ENCODE measurements at places on chromosomes 2 and 18.
A peak's percentile ranks its signal among the peaks of the same experiment; 100 is the strongest.

GRCh38 chr2:85162746-85163301, 29.6 kb downstream of the TCF7L1 start:
- DNase-seq: no peak

- no peak for DNase-seq
These were observed 110.7 kb downstream of the COLEC12 start for GRCh38 chr18:389658-390357.

GRCh38 chr2:193537531-193537930, 1342.8 kb upstream of the TMEFF2 start:
- no peak for DNase-seq

DNA sequence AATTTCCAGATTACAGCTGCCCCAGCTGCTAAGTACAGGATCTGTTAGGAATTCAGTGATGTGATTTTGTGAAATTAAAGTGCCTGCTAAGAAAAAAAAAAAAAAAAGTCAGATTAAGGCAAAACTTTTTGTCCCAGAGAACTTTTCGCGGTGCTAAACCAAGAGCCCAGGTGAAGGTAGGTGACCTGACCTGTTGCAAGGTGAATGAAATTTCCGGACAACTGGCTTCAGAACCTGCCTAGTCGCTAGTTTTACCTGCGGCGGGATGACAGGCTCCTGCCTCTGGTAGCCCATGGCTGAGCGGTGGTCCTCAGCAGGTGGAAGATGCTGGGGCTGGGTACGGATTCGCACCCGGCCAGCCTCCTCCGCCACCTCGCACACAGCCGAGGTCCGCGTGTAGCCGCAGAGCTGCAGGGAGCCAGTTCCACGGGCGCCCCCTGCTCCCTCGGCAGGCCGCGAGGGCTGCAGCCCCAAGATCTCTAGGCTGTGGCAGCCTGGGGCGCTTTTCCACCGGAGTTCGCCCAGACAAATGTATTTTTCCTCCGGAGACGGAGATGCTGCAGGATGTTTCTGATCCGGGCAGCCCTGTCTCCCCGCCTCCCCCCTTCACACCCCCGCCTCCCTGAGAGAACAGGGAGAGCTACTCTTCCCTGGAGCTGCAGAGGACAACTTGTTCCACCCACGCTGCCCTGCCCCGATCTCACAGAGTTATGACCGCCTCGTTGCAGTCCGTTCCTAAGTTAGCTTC, at the start of gene SLC38A11:
Gene SLC38A11, minus strand, starts transcription at position 572 of the 748 bp plus-strand sequence. Its CDS starts 278 bp downstream, at position 294.
- DNase-seq: no peak

DNA sequence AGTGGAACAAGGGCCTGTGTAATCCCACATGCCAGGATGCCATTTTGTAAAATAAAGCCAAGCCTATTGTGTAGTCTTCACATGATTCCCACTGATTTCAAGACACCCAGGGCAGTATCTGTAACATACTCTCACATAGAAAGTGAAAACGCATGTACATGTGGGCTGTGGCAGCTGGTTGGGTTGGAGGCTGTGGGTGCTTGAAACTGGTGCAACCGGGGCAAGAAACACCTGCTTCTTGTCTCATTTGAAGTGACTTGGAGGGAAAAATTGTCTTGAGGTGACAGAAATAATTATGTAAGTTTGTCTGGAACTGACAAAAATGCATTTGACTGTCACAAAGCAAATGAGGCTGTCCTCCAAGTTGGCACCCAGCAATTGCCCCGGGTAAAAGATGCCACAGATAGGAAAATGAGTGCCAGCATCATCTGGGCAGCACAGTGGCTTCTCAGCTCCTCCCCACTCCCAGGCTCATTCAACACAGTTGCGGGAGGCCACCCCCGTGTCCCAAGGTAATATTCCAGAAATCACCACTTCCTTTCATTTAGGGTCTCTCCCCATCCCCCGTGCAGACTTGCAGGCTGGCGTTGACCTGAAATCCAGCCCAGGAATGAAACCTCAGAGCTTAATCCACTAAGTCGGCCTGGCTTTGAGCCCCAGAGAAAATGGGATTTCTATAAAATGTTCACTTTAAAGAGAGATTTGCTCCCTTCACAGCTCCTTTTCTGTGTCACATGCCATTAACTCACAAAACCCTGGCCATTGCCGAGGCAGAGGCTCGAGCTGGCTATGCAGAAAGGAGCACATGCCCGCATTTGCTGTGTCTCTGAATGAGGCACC, 293.9 kb upstream of the PARD3B start:
- no peak for DNase-seq

GRCh38 chr2:85250045-85250444, 77.7 kb downstream of the TGOLN2 start:
- no peak for DNase-seq

- DNase-seq: no peak
These were observed 68.1 kb downstream of the EN1 start for GRCh38 chr2:118779362-118779761.

GRCh38 chr18:52970686-52971085, 630.7 kb downstream of the DCC start:
- DNase-seq: no peak

- DNase-seq: no peak
These were observed 2.1 kb downstream of the DOCK10 start for GRCh38 chr2:225040142-225040541.

GRCh38 chr18:37764541-37765288, 199.1 kb upstream of the CELF4 start:
- DNase-seq: no peak

DNA sequence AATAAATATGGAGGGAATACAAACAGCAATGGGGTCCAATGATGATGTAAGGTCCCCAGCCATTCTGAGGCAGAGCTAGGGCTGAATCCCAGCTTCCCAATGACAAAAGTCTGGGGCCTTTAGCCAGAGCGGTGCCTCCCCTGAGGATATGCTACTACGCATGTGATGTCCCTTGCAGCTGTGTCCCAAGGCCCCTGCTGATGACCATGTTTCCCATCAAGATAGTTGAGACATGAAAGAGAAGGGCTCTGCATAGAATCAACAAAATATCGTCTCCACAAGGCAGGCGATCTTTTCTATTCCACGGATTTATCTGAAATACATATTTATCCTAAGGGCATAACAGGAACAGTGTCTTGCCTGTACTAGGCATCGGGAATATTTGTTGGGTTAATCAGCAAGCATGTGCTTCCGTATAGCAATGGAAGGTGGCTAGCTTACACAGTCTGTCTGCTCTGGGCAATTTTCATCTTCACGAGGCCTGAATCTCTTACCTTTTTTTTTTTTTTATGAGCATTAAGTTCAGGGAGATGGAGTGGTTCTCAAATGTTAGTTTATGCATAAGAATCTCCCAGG, 284.6 kb downstream of the CNTNAP5 start:
- no peak for DNase-seq

- DNase-seq: no peak
These were observed 30.6 kb downstream of the CFAP221 start for GRCh38 chr2:119574864-119575263.

DNA sequence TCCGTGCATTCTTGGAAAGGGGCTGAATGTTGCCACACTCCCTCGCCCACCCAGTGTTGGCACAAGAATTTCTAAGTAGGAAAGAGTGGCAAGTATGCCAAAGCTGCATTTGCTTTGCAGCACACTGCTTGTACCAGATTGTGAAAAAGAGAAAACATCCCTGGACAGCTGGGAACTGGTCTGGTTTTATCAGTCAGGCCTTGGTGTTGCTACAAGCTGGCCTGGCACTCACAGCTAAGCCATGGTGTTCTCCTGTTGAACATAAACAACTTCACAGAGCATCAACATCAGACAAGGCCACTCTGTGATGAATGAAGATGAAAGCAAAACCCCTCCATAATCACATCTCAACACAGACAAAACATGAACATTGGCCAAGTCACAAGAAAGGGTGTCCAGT, 4.2 kb upstream of the TRABD2A start:
- no peak for DNase-seq

GRCh38 chr2:204328373-204328772, 216.9 kb upstream of the PARD3B start:
- no peak for DNase-seq

DNA sequence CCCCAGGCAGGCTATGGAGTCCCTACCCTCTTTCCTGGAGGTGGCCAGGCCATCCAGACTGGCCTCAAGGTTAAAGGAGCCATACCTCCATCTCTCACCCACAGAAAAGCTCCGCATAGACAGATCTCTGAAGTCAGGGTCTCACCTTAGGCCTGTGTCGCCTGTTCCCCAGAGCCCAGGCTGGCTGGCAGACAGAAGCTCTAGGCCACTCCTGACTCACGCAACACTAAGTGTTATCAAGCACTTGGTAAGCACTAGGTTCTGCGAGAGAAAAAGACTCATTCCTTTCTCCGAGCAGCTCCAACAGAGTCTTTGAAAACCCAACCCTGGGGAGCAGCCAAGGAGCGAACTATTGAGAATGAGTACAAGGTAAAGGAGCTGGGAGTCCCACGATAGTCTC, 6.1 kb downstream of the SMAD7 start:
- no peak for DNase-seq

- no peak for DNase-seq
These were observed 456.3 kb downstream of the DLGAP1 start for GRCh38 chr18:3998698-3999333.

GRCh38 chr2:129805899-129806298, 173.6 kb upstream of the RAB6C start:
- DNase-seq: no peak

- DNase-seq: no peak
These were observed 344.2 kb downstream of the LPIN1 start for GRCh38 chr2:12090590-12090989.

GRCh38 chr2:106296182-106296815, 102.2 kb upstream of the UXS1 start:
- DNase-seq: no peak

DNA sequence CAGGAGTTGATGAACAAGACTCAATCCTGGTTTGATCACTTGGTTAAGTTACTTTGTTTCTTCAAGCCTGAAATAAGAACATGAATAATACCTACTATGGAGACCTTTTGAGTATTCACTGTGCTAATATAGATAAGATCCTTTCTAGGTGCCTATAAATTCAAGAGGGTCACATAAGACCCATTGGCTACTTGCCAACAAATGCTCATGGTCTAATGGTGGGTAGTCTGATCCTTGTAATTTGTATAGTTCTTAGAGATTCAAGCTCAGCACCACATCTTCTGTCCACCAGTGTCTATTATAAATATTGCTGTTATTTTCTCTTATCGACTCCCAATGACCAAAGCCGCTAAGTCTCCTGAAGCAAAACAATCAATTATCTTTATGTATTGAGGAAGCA, 27.4 kb upstream of the ACSL3 start:
- no peak for DNase-seq

GRCh38 chr2:117087535-117088291, 726.8 kb upstream of the DDX18 start:
- peak; percentile 32 for DNase-seq

DNA sequence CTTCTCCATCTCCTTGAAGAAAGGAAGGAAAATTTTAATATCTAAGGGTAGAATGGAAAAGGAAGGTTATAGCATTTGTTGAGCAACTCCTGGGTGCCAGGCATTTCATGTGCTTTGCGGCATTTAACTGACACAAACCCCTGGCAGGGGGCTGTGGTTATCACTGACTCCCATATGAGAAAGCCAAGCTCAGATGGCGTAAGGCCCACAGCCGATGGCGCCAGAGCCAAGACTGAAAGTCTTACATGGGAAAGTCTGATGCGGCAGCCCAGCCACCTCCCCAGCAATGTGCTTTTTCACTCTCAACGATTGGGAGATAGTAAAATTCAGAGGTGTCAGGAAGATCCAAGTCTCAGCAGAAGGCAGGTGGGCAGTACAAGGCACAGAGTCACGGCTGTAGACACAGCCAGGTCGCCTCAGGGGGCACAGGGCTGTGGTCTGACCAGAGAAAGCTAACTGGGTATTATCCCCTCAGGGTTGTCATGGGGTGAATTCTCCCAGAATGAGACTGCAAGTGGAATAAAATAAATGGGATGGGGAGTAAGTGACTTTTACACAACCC, 324.2 kb upstream of the NCKAP5 start:
- DNase-seq: no peak

- no peak for DNase-seq
These were observed 99.3 kb downstream of the MAP2 start for GRCh38 chr2:209523041-209523740.

GRCh38 chr18:47265197-47265596, 13.7 kb upstream of the SKOR2 start:
- DNase-seq: no peak

GRCh38 chr18:75246721-75247610, 36.4 kb downstream of the TSHZ1 start:
- no peak for DNase-seq

- no peak for DNase-seq
These were observed 25.2 kb downstream of the PDIA6 start for GRCh38 chr2:10787176-10787968.

- DNase-seq: no peak
These were observed 1.7 kb upstream of the PER2 start for GRCh38 chr2:238290091-238290509.

GRCh38 chr2:223723954-223724411, 113.4 kb downstream of the AP1S3 start:
- no peak for DNase-seq

DNA sequence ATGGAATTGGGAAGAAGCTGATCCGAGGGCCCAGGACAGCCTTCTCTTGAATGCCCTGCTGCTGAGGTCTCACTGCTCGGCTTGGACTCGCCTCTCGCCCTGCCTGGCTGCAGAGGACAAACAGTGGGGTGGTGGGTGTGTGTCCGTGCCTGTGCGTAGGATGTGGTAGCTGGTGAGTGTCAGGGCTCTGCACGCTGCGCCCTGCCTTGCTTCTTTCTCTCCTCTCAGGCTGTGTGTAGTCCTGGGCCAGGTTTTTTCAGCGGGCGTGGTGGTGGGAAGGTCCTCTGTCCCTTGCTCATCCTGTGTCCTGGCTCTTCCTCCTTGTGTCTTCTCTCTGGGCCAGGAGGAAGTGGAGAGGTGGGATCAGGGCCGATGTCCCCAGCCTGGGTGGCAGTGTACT, 44.8 kb downstream of the RRM2 start:
- no peak for DNase-seq

DNA sequence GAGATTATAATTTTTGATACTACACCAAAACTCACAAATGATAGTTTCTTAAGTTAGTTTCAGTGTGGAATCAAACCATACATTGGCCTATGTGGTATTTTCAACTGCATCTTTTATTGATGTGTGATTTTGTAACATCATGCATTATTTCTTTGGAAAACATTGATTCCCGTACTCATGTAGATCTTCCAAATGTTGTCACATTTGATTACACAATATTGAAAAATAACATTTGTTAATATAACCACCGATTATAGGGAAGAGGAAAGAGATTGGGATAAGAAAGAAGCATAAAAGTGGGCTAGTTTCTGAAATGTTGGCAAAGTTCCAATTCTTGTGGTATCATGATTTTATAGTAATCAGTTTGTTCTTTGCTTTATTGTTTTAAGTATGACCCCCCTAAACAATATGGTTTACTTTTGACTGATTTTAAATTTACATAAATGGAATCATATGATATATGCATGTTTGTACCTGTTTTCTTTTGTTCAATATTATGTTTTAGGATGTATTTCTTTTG, 117.2 kb upstream of the OTX1 start:
- DNase-seq: no peak

GRCh38 chr18:63683152-63683551, 19.6 kb upstream of the SERPINB11 start:
- DNase-seq: peak; percentile 26

GRCh38 chr2:205640716-205641115, 41.6 kb upstream of the NRP2 start:
- DNase-seq: no peak

- DNase-seq: no peak
These were observed 18.0 kb upstream of the ARHGAP28 start for GRCh38 chr18:6711467-6711866.

- DNase-seq: no peak
These were observed 22.6 kb upstream of the EPAS1 start for GRCh38 chr2:46274586-46274985.

GRCh38 chr2:238449241-238449640, 22.5 kb downstream of the ASB1 start:
- no peak for DNase-seq

- no peak for DNase-seq
These were observed 10.4 kb downstream of the CIB4 start for GRCh38 chr2:26630669-26631360.
